NCI-H1436 (cell line): ENCODE measurements at places on chromosomes 2 and 18.

DNA sequence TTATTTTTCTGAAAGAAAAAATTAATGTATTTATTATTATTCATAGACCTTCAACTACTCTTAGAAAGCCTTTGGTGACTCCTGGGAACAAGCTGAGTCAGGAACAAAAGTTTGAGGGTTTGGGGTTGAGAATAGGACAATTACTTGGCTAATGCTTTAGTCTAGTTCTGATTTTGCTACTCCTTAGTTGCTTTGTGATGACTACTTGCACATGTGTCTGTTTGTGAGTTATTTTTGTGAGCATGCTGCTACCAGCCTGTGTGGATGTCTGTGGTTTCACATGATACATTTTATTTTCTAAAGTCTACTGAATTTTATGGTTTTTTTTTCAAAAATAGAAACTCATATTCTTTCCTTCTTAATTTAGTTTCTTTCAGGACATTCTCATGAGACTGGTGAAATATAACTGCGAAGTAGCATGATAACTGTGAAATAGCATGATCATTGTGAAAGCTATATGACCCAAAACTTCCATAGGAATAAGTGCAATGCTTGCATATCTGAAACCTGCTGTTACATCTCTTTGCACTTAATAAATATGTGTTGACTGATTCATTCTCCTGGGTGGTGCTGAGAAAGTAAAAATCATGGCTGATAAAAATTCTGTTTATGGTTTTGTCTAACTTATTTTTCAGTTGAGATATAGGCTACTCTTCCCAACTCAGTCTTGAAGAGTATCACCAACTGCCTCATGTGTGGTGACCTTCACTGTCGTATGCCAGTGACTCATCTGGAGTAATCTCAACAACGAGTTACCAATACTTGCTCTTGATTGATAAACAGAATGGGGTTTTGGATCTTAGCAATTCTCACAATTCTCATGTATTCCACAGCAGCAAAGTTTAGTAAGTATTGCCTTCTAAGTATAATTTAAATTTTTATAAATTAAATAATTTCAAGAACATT is 17.9 kb upstream of the IL18R1 start:
- no peak for DNase-seq

DNA sequence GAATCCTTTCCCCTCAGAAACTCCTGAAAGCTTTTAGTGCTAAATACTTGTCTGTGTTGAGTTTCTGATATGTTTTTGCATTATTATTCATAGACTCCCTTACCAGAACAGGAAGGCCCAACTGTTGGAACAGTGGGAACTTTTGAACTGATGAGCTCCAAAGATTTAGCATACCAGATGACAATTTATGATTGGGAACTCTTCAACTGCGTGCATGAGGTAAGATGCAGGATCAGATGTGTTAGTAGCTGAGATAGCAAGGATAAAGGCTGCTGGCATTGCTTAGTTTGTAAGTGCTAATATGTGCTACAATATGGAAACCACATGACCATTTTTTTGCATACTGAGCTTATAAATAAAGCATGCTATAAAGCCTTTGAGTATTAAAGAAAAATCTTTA is 49.2 kb upstream of the MAP3K20 start:
- no peak for DNase-seq

- no peak for DNase-seq
Observed at GRCh38 chr2:177281400-177282180, 17.1 kb upstream of the NFE2L2 start.

GRCh38 chr18:38747153-38747552 is 1181.6 kb upstream of the CELF4 start:
- no peak for DNase-seq

DNA sequence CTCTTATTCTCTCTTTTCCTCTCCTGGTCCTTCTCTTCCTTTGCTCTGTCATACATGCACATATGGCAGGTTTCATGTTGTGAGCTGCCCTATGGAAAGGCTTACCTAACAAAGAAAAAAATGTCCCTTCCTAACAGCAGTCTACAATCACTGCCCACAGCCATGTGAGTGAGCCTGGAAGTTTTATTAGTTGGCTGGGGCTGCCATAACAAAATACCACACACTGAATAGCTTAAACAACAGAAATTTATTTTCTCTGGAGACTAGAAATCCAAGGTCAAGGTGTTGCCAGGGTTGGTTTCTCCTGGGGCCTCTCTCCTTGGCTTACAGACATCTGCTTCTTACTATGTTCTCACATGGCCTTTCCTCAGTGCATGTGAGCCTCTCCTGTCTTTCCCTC is 142.1 kb downstream of the TRIB2 start:
- no peak for DNase-seq

DNA sequence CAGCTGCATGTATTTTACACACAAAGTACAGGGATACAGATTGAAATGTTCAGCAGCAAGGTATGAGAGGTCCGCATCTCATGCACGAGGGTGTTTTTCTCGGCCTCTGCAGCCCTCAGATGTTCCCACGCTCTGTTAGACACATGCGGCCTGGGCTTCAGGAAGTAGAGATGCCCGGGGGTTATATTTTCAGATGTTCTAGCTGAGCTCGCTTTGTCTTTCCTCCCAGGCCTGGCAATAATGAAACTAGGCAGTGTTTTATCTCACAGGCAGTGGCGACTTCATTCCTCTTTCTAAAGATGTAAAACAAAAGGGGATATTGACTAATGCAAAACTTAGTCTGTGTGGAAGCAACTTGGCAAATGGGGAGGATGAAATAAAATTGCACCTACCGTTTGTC is 190.7 kb downstream of the GBX2 start:
- no peak for DNase-seq

DNA sequence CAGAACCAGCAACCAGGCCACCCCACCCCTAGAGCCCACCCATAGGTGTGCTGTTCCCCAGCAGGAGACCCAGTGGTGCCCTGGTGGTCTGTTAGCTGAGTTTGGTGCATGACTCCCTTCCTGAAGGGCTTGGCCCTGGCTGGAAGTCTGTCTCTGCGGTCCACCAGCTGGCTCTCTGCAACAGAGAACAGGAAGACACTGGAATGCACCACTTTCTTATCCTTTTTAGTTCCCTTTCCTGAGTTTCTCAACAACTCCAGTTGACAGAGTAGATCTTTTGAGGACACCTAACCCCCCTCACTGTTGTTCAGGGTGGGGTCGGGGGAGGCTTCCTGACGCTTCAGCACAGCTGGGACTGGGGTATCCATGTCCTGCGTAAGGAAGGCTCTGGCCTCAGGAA is 11.9 kb upstream of the RPL37A start:
- no peak for DNase-seq

DNA sequence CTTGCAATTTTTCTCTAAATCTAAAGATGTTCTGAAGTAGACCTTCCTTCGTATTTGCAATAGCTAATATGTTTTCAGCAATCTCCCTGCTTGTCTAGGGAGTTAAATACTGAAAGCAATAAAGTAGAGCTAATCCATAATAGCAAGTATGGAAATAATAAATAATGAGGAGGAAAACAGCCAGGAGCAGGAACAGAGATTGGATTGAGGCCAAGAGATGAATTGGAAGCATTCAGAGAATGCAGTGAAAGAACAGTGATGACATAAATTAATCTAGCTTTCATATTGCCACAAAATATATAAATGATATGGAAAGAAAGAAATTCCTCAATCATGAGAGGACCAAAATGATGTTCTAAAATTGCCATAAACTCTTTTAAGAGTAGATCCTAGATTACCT is 679.7 kb downstream of the METTL4 start:
- no peak for DNase-seq

- no peak for DNase-seq
Observed at GRCh38 chr18:35731701-35732100, 150.2 kb downstream of the GALNT1 start.
